HAP-1 (cell line): ENCODE measurements at places on chromosomes 12 and 14.

DNA sequence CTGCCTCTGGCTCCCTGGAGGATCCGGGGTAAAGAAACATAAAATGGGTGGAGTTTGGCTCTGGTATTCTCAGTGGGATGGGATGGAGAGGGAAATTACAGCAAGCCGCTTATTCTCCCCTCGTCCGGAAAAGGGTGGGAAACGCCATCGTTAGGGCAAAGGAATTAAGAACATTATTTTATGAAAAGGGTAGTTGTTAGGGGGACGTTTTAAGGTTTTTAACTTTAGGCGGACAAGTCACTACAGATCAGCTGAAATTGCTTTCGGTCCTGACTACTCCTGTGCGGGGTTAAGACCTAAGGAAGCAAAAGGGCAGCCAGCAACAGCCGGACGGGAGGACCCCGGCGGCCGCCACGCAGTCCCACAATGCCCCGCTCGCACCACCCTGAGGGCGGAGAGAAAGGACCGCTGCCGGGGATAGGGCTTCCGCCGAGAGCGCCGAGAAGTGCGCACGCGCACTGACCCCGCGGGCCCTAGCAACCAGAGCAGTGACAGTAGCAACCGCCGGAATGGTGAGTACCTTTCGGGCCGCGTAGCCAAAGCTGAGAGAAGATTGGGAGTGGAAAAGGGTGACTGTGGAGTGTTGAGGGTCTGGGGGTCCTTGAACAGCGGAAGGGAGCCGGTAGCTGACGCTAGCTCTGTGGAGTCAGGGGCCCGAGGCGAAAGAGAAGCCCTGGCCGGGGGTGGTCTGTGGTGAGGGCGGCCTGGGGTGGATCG lies at the start of gene DNAL1:
TSS of gene DNAL1 (plus strand) at position 456 of the 717 bp plus-strand sequence. CDS start at position 510, 54 bp downstream.
- peak; percentile 87 for DNase-seq

DNA sequence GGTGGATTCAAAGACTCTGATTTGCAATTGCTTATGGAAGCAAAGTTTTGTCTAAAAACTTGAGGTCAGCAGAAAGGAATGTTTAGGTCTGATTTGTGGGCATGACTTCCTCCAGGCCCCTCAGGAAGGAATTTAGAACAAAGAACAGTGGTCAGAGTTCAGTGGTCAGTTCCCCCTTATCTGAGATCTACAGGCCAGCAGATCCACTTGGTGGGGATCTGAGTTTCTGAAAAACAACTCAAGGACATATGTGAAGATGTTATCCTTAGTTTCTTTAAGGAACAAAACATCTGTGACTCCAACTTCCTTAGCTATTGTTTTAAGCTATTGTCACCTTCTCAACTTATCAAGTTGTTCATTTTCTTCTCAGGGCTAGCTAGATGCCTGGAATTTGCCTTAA lies 28.0 kb upstream of the NAA30 start:
- DNase-seq: no peak

GRCh38 chr12:57430112-57430930 lies 522 bp downstream of the R3HDM2 start:
- no peak for DNase-seq

- no peak for DNase-seq
Measured at GRCh38 chr12:22856178-22856577, 231.2 kb downstream of the ETNK1 start.

GRCh38 chr14:57875296-57875695 lies 9.4 kb upstream of the SLC35F4 start:
- no peak for DNase-seq

DNA sequence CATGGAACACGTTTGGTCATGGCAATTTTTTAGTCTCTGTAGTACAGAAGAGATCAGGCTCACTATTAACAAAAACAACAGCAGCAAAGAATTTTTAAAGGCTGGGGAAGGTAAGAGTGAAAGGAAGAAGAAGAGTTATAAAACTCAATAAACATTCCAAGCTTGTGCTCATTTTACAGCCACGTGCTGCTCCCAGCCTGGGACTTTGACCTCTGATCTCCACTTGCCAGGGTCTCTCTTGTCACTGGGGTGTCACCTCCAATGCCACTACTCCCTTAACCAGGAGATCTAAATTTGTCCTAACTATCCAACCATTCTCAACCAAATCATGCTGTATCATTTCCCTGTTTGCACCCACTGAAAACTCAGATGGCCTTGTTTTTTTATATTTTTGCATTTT lies 605.1 kb downstream of the VRK1 start:
- DNase-seq: no peak

GRCh38 chr12:51397670-51398069 lies 6.5 kb upstream of the GALNT6 start:
- DNase-seq: no peak

DNA sequence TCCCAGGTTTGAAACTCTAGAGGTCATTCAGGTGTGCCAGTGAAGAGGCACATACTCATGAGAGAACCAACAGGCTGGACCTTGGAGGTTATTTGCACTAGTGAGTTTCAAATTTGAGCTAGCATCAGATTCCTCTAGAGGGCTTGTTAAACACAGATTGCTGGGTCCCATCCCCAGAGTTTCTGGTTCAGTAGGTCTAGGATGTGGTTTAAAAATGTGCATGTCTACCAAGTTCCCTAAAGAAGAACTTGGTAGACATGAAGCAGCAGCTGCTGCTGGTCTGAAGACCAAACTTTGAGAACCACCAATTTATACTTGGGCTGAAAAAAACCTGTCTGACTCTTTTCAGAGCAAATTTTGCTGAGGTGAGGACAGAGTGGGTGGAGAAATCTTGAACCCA lies 61.7 kb downstream of the SUSD6 start:
- DNase-seq: no peak

DNA sequence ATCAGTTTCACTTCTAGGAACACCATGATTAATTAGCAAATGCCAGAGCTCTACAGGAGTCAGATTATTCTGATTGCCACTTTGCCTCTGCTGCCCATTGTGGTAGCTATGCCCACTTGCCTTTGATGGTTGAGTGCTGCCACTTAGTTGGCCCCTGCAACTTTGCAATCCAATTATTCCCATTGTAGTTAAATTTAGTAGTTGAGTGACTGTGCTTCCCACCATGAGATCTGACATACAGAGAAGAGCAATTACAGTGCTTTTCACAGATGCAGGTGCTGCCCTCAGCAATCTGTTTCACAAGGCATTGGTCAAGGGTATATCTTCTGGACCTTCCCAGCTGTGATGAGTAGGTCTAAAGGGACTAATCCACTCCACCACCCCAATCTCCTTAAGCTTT lies 468.4 kb upstream of the RGS6 start:
- no peak for DNase-seq

DNA sequence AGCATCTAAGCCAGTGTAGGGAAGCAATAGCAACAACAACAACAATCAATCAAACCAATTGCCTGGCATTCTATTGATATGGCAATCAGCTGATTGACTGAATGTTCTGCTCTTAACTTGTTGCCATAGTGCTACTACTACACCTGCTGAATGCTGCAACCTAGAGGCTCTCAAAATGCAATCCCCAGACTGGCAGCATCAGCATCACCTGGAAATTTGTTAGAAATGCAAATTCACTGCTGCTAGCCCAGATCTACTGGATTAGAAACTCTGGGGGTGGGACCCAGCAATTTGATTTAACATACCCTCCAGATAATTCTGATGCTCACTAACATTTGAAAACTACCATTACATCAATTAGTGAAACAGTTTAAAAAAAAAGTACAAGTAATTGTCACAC lies 363.6 kb downstream of the SNAPC1 start:
- DNase-seq: no peak

GRCh38 chr14:60266021-60266937 lies 17.3 kb downstream of the PPM1A start:
- DNase-seq: peak; percentile 41

DNA sequence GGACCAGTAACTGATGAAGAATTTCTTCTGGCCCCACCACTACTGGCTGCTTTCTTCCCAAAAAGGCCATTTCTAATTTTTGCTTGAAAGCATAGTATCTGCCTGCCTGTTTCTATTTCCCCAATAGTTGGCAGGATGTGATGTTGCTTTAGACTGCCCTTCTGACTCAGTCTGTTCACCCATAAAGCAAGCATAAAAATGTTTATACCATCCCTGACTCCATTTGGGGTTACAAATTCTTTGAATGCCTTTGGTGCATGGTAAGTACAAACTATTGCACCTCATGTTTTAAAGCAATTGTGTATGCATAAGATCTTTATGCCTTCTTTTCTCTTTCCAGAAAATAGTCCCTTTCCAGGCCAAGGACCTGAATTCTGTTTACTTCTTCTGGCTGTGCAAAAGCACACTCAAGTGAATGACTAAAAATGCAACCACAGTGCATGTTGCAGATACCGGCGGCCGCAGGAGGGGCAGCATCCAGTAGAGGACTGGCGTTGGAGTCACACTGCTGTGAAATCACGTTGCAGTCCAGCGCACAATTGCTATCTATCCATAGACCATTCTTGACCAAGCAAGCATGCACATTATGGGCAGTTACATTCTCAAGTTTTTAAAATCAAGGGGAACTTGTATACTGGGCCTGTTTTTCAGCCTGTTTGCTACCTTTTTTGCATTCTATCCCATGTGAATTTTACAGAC lies 82.4 kb downstream of the SLC5A8 start:
- DNase-seq: no peak

GRCh38 chr14:38646391-38646790 lies 390.5 kb upstream of the CLEC14A start:
- no peak for DNase-seq

DNA sequence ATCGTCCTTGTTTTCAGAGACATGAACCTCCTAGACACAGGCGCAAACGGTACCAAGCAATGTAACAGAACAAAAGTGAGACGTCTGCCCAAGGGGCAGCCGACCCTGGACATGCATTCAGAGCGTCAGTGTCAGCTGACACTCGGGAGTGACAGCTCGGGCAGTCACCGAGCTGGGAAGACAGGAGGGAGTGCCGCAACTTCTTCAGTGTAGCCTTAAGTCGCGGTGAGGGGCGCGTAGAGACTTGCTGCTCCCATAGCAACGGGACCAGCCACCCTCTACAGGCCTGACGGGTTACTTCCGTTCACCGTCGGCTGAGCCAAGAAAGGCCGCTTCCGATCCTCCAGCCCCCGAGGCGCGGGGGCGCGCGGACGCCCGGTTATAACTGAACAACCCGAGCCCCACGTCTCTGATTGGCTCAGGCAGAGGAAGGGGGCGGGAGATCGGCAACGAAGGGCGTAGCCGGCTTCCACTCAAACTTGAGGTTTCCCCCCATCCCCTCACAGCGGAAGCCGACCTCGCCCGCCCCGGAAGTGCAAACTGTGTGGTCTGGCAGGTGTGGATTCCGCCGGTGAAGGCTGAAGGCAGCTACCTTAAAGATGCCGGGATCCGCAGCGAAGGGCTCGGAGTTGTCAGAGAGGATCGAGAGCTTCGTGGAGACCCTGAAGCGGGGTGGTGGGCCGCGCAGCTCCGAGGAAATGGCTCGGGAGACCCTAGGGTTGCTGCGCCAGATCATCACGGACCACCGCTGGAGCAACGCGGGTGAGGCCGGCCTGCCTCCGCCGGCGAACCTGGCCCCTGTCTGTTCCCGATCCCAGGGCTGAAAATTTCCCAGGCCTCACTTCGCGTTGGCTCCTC lies at the start of gene EIF2B2:
TSS of gene EIF2B2 (plus strand) at position 530 of the 858 bp plus-strand sequence. CDS start at position 600, 70 bp downstream.
- peak; percentile 98 for DNase-seq

DNA sequence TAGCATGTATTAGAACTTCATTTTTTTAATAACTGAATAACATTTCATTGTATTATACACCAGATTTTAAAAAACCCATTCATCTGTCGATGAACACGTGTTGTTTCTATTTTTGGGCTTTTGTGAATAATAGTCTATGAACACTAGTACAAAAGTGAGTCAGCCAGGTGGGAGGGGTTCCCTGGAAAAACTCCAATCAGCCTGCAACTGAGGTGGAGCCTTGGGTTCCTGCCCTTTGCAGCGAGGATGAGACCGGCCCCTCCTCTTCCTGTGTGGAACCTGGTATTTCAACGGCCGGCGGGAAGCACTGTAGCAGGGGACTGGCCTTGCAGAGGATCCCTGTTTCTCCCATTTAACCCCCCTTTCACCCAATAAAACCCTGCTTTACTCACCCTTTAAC lies 56.1 kb downstream of the LMNTD1 start:
- no peak for DNase-seq

DNA sequence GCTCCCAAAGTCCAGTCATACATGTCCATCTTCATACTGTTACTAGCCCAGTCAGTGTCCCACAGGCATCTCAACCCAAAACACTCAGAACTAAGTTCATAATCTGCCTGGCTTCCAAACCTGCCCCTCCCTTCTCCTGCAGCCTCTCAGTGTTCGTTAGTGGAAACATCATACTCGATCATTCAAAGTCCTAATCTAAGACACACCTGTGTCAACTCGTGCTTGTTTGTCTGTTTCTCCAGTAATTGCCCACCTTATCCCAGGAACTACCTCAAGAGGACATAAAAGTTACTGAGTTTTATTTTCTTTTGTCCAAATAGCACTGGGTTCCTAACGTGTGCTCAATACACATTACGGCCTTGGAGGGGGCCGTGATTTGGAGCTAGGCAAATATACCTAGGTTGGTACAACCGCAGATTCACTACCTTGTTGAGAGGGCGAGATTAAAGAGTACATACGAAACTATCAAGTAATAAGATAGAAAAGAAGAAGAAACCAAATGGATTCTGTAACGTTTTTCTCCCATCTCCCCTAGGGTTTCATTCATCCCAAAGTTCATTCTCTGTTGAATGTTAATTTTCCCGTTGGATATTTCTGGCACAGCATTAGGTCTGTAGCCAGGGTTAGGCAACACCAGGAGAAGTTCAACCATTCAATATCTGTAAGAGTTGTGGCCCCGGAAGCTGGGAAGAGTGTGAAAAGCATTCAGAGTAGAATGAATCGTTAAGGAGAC lies 3.2 kb downstream of the RNASE8 start:
- no peak for DNase-seq

DNA sequence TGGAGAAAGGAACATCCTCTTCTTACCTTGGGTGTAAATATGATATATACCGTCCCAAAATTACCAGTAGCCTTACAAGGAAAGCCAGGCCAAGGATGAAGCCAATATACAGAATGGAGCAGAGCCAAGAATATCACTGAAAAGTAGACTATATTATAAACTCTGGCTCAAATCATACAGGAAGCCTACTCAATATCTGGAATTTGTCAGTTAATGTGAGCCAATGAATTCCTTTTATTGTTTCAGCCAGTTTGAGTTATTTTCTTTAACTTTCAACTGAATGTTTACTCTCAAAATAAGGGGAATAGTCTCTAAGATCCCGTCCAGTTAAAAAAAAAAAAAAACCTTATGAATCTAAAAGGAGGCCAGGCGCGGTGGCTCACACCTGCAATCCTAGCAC lies 9.8 kb upstream of the DENND5B start:
- DNase-seq: no peak

- DNase-seq: no peak
Measured at GRCh38 chr14:95495076-95495475, 21.4 kb downstream of the SYNE3 start.

- DNase-seq: peak; percentile 89
Measured at GRCh38 chr14:35341751-35342488, 49.7 kb downstream of the PSMA6 start.

GRCh38 chr12:60977966-60978365 lies 1282.2 kb upstream of the USP15 start:
- no peak for DNase-seq

DNA sequence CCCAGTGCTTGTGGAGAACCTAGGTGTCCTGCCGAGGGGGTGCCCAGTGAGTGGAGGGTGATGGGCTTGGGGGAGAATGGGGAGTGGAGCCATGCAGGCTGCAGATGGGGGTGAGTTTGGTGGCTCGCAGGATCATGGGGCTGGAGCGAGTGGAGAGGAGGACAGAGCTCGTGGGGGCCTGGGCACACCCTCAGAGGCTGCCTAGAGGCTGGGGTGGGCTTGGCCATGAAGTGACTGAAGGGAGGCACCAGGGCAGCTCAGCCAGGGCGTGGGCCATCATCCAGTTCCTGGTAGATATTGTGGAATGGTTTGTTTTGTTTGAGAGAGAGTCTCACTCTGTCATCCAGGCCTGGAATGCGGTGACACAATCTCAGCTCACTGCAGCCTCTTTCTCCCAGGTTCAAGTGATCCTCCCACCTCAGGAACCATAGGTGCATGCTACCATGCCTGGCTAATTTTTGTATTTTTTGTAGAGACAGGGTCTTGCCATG lies 43.4 kb upstream of the AMN start:
- DNase-seq: no peak
